Heart right ventricle (tissue), 16 donors: ENCODE measurements at places on chromosomes 3 and 15.

DNA sequence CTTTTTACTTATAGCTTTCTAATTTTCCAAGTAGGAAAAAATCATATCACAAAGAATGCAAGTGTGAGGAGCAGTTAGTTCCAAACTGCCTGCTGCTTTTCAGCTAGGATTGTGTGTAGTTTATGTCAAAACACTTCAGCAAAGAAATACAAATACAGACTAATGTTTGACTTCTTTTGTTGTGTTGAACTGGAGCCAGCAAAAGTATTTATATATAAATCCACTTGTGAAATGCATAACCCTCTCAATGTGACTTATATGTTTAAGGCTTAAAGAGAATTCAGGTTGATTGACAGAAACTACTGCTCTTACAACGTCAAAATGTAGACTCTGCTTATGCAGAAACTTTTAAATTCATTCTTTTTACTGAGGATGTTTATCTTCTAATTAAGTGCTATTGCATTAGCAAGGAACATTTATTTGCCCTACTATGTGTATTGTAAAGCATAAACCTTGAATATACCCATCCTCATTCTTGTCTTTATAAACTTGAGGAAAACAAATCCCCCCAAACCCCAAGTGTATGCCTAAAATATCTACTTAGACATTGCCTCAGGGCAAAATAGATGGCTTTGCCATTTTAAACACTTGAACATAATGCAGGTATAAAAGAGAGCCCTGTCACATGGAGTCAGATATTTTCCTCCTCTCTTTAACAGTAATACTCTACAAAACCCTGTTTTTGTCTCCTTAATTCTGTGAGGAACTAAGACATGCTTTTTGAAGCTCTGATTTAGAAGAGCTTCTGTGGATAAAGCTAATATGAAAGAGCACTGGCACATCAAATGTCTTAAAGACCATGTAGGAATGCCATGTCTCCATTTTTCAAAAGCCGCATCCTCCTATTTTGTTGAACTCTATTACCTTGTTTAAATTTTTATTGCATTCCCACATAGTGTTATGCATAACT, 302.8 kb upstream of the TBC1D5 start:
- no peak for DNase-seq

DNA sequence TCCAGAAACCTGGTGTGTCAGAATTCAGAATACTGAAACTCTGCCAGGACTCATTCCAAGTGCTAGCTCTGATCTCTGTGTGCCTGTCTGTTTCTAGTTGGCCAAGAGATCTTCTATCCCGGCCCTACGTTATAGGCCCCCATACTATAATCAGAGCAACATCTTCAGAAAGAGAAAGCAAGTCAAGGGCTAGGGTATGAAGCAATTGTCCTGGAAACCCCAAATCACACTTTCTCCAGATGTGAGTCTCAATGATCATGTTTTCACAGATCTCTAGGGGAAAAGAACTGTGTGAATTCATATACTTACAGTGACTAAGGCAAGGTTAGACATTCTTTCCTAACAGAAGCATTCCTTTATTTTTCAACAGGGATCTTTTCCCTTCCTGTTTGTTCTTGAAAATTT, 309.7 kb downstream of the SLC9A9 start:
- no peak for DNase-seq

GRCh38 chr15:52481915-52482314, 46.8 kb downstream of the MYO5A start:
- DNase-seq = no peak

GRCh38 chr15:41006479-41006878, 53.2 kb downstream of the CHAC1 start:
- DNase-seq = peak; percentile 27

- DNase-seq = no peak
These were observed 19.4 kb upstream of the DCUN1D1 start for GRCh38 chr3:182999767-183000166.

DNA sequence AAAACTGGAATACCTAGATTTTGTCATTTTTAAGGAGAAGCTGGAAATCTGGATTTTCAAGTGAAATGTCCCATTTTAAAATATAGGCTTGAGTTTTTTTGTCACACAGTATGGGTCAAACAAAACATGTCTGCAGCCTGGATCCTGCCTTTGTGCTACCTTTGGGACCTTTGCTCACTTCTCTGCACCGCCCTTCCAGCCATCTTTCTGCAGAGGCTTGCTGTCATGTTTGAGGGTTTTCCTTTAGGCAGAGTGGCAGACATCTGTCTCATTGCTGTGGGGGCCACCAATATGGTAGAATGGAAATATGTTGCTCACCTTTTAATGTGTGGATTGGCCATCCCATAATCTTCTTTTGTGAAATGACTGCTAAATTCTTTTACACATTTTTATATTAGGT, 136.3 kb downstream of the EEFSEC start:
- no peak for DNase-seq

- DNase-seq = no peak
These were observed 41.6 kb downstream of the CPA3 start for GRCh38 chr3:148906667-148907066.

DNA sequence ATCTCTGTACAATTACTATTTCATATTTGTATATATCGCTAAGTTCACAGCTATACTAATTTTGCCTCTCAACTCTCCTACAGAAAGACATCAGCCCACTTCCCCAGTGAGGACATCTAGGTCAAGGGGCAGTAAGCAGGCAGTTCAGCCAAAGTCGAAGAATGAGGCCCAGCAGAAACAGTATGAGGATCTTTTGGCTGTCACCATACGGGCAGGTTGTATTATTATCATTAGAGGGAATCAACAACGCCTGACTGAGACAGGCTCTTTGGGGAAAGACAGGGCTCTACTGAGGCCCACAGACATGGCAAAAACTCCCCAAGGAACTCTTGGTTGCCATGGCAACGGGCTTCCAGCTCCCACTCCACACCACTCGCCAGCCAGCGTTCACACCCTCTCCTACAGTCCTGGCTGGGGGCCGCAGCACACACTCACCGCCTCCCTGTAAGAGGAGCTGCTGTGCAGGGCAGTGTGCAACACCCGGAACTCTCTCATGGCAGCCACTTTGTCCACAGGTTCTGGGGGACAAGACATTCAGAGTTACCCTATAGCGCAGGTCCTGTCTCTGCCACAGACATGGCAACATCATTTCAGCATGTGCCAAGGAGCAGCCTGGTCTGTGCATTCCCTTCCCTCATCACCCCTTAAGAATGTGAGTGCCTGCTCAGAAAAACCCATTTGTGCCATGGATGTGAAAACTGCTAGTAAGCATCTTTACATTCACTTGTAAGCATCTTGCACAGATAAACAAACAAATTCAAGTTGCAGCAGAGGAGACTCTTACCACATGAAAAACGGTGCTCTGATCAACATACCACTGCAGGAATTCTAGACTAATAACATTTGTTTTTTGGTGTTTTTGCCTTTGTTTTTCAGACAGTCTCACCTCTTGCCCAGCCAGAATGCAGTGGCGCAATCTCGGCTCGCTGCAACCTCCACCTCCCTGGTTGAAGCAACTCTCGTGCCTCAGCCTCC, 8.8 kb downstream of the UBL7 start:
- DNase-seq = no peak

DNA sequence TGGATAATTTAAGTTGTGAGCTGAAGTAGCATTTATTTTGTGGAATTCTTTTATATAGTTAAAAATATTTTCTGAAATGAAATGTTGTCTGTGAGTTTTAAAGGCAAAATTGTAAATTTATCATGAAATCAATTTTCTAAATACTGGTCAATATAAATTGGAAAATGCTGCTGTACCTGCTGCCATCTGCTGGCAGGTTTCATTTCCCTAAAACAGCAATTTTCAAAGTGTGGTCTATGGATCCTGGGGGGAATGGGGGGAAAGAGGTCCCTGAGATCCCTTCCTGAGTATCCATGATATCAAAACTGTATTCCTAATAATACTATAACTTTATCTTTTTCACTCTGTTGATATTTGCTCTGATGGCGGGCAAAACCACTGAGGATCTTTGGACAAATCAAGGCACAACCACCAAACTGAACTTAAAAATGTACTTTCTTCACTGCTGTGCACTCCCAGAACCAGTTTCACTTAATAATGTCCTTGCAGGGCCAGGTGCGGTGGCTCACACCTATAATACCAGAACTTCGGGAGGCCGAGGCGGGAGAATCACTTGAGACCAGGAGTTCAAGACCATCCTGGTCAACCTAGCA, 17.2 kb upstream of the CCR4 start:
- DNase-seq = no peak

- no peak for DNase-seq
These were observed 143.0 kb downstream of the SQOR start for GRCh38 chr15:45777781-45778180.

- DNase-seq = no peak
These were observed 49.6 kb downstream of the SCN5A start for GRCh38 chr3:38599886-38600285.

GRCh38 chr3:12574131-12574530, 17.2 kb downstream of the MKRN2 start:
- DNase-seq = no peak

- no peak for DNase-seq
These were observed 189.2 kb upstream of the SLCO3A1 start for GRCh38 chr15:91664224-91664836.
